SHP77 treated with DMSO at 0.1 percent for 48 hours (cell line): ENCODE measurements at places on chromosomes 6 and 20.

DNA sequence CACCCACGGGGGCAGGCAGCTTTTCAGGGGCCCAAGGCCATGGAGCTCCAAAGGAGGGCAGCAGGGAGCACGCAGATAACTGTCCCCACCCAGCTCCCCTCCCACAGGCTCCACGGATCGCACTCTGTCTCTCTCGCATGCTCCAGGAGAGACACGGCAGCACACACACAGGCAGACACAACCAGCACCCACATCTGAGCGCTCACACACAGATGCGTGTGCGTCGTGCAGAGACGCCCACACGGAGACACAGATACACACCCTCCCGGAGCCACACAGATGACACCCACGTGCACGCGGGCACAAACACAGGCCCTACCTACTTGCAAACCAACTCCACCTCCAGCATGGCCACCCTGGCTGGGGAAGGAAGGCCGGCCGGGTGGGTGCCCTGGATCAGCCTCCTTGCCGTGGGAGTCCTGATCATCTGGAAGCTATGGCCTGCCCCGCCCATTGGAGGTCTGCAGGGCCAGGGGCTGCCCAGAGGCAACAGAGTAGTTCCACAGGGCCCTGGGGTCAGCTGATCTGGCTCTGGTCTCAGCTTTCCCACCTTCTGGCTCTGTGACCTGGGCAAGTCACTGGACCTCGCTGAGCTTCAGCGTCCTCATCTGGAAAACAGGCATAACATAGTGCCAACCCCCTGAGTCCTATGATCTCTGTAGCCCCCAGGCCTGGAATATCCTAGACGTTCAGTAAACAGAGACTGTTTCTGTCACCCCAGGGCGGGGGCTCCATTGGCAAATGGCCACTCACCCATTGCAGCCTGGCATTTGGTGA lies 31.5 kb downstream of the AAR2 start:
- DNase-seq = no peak

- no peak for DNase-seq
Observed at GRCh38 chr6:129353067-129353466, 356.9 kb downstream of the ARHGAP18 start.

GRCh38 chr6:97009781-97010492 lies 85.4 kb downstream of the KLHL32 start:
- DNase-seq = no peak

GRCh38 chr6:5763871-5764270 lies 242.9 kb downstream of the NRN1 start:
- DNase-seq = peak; percentile 23
